ENCODE measurements at places on chromosomes 4 and X. TPM values are rescaled to one million over a fixed set of nuclear protein-coding genes. Genes with fewer than 3 reads are reported as not detected.
A peak's percentile ranks its signal among the peaks of the same experiment; 100 is the strongest.

DNA sequence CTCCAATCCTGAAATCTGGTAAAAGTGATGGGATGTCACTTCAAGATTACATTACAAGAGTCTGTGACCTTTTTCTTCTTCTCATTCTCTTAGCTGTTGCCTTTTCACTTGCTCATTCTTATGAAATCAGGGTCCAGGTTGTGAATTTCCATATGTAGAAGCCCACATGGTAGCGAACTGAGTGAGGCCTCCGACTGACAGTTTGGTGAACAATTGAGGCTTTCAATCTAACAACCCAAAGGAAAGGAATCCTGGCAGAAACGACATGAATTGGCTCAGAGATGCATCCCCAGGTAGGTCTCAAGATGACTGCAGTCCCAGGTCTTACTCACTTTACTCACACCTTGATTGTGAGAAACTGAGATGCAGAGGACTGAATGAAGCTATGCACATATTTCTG lies 203.4 kb upstream of the FAT4 start:
- no peak for DNase-seq

DCHS2 gene
- total RNA-seq = 0.02 TPM

SPANXA1 gene
- total RNA-seq = not detected

- no peak for DNase-seq
These were observed 50.9 kb downstream of the NFKB1 start for GRCh38 chr4:102551958-102552565.

DNA sequence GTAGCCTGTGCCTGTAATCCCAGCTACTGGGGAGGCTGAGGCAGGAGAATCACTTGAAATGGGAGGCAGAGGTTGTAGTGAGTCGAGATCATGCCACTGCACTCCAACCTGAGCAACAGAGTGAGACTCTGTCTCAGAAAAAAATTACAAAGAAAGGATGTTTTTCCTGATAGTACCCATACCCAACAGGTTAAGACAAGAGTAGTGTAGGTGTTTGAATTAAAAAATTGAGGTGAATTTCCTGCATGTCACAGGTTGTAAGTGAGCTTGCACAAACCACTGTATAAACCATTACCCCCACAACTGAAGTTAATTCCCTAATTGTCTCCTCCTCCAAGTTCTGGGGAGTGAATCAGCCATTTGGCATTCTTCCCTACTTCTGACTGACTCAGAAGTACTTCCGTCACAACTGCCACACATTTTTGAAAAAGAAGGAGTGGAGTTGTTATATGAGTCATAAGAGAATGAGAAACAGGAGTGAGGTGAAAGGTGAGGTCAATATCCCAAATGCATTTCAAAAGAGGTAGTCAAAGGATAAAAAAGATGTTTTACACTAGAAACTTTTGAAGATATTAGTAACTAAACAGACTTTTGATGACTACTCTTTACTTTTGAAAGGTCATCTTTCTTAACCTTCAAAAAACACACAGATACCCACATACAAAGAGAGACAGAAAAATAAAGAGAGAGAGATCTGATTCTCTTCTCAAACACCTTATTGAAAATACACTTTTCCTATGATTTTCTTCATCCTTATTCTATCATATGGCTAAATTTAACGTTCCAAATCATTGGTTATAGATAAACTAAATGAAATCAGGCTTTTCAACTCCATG lies 134.5 kb downstream of the BTC start:
- no peak for DNase-seq

MAGIX gene
- 1.5 TPM for total RNA-seq

GRCh38 chr4:140080883-140081282 lies 73.1 kb downstream of the MAML3 start:
- no peak for DNase-seq

- DNase-seq = no peak
These were observed 578.0 kb downstream of the SPRY1 start for GRCh38 chr4:123974386-123975149.

- DNase-seq = no peak
These were observed 169.9 kb upstream of the RBPJ start for GRCh38 chr4:26150948-26151347.

DNA sequence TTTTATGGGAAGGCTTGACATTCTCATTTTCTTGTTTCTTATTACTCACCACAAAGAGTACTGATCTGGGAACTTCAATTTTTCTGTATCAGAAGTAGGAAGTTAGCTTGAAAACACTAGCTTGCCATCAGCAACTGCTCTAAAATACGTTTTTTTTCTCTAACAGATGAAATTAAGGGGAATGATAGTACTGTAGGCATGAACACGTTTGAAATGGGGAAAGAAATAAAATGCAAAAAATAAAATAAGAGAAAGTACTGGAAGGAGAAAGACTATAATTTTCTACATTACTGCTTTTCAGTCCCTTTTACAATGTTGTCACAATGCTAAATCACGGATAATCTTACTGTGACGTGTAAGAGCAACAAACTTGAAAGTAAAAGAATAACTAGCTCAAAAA lies 1.5 kb downstream of the RADX start:
- no peak for DNase-seq

- DNase-seq = no peak
These were observed 76.8 kb upstream of the MCF2 start for GRCh38 chrX:139784807-139785206.

C1QTNF7 gene
- not detected for total RNA-seq

DNA sequence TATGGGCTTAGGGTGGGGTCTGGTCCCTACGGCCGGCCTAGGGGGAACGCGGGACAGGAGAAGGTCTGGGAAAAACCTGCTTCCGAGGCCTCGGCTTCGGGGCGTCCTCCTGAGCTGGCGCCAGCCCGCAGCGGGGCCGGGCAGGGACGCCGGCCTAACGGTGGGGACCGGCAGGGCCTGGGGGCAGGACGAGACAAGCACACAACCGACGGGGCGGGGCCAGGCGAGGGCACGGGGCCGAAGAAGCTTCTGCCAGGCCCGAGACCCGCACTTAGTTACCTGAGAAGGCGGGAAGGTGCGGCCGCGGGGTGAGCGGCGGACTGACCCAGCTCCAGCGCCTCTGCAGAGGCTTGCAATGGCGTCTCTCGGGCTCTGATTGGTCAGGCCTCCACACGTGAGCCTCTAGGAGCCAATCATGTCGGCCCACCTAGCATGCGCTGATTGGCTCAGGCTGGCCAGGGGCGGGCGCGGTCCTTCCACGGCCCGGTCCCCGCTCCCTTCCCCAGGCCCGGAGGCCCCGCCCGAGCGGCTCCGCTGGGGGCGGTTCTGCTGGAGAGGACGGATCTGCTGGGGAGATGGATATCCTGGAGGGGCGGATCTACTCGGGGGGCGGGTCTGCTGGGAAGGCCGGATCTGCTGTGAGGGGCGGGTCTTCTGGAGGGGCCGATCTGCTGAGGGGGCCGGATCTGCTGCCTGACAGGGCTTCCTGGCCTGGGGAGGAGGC lies 44.3 kb downstream of the CPLX1 start:
- DNase-seq = peak; percentile 97

USP17L29 gene
- total RNA-seq = not detected

SMS gene
- 66.3 TPM for total RNA-seq

GPRIN3 gene
- total RNA-seq = 1.8 TPM

SYP gene
- total RNA-seq = 0.82 TPM

DNA sequence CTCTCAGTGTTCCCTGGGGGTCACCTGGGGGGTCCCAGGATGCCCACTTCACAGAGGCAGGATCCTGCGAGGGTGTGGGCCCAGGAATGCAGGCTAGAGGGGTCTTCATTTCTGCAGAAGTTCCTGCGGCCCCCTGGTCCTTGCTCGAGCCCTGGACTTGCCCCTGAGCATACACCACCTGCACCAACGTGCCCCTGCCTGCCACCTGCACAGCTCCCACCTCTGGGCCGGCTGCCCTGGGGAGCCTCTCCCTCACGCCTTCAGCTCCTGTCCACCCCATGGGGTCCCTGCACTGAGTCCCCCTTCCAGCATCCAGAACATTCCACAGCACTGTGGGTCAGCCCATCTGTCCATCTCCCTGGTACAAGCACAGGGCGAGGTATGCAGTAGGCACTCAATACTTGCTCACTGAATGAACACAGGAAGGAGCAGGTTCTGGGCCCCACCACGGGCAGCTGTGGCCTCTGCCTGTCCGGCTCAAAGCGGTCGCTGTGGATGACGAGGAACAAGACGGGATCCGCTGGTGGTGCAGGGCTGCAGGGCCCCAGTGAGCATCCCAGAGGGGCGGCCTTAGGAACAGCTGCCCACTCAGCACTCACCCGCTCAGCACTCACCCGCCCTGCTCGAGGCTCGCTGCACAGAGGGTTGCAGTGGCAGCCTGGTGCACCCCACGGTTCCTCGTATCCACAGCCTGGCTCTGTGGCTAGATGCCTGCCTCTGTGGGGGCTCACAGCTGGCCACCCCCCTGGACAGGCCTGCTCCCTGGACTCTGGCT lies 70.5 kb upstream of the MXD4 start:
- DNase-seq = no peak

DNA sequence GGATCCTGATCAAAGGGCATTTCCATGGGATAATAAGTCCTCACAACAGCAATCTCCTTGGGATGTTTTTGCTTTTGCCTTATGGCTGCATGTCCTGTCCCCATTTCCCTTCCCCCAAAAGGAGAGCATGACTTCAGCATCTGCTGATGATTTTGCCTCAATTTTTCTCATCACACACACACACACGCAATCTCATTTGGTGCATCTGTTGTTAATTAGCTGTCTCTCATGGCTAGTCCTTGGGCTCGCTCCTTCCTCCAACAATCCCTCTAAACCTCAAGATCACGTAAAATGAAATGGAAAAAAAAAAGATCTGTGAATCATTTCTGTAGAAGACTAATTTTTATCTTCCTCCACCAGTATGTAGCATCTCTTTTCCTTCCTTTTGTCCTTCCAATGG lies 153.6 kb downstream of the RBMX2 start:
- DNase-seq = no peak

DNA sequence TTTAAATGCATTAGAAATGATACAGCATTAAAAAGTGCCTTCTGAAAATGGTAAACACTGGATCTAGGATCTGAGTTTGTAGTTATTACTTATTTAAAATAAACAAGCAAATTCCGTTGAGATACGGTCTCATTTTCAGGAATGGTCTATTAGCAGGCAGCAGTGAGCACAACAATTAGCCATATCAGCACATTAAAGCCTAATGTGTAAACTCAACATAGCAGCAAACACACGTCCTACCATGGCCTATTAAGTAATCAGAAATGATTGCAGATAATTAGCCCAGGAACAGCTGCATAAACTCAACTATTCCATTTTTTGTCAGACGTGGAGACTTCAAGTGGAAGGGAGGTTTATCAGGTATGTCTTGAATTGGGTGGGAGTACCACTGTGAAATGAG lies 61.8 kb downstream of the NEIL3 start:
- no peak for DNase-seq

FATE1 gene
- not detected for total RNA-seq

- DNase-seq = no peak
These were observed 199.5 kb upstream of the PUDP start for GRCh38 chrX:7347465-7347864.

GRCh38 chr4:169098054-169098497 lies 88.0 kb upstream of the CBR4 start:
- no peak for DNase-seq
